ENCODE measurements at places on chromosomes 16 and 17.

DNA sequence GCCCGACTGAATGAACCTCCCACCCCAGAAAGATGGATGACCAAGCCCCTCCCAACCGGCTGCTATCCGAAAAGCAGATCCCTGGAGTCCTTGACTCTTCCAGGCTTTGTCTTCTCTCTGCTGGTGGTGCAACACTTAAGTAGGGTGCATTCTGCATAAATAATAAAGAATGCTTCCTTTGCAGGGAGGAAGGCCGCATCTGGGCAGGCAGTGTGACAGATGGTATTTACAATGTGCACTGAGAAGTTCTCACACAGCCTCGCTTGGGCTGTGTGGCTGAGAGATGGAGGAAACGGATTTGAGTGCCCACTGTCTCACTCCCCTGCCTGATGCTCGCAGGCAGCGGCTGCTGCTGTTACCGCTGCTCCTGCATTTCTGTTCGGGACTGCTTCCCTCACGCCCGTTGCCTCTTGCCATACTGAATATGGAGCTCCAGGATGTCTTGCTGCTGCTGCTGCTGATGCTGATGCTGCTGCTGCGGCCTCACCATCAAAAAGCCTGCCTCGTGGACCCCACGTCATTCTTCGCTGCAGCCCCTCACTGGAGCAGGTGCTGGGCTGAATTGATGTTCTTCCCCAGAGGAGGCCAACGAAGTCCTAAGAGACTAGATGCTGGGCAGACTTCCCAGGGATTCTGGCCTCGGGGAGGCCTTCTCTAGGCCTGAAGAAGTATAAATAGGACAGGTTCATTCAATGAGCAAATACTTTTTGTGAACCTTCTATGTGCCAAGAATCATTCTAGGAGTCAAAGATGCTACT is 7.1 kb upstream of the RHBDL3 start:
- no peak for DNase-seq

GRCh38 chr17:39643271-39643670 is 6.3 kb downstream of the STARD3 start:
- no peak for DNase-seq

DNA sequence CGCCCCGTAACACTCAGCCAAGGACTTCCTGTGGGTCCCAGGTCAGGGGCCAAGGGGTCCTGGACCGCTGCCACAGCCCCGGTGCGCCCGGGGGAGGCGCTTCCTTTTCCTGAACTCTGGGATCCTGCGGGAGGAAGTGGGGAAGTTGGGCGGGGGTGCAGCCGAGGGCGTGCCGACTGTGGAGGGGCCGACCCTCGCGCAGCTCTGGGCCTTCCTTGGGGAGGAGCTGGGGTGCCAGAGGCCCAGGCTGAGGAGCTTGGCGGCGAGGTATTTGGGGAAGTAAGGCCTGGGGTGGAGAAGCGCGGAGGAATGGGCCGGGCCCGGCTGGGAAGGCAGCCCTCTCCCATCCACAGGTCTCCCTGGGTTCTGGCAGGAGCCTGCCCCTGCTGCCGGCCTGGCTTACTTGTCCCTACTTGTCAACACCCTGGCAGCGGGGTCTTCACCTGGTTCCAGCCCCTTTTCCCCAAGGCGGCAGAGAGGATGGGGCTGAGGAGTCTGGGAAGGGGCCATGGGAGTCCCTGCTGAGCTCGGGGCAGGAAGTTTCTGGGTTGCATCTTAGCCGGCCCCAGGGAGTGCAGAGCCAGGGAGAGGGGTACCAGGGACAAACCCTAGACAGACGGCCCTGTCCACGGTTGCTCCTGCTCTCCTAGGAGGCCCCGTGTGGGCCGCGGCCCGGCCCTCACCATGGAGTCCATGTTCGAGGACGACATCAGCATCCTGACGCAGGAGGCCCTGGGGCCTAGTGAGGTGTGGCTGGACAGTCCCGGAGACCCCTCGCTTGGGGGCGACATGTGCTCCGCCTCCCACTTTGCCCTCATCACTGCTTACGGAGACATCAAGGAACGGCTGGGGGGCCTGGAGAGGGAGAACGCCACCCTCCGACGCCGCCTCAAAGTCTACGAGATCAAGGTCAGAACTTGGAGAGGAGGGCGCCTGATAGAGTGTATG is 1.7 kb downstream of the TBKBP1 start:
- peak; percentile 51 for DNase-seq

- DNase-seq, result no peak
Measured at GRCh38 chr17:70320673-70321345, 151.5 kb downstream of the KCNJ2 start.

DNA sequence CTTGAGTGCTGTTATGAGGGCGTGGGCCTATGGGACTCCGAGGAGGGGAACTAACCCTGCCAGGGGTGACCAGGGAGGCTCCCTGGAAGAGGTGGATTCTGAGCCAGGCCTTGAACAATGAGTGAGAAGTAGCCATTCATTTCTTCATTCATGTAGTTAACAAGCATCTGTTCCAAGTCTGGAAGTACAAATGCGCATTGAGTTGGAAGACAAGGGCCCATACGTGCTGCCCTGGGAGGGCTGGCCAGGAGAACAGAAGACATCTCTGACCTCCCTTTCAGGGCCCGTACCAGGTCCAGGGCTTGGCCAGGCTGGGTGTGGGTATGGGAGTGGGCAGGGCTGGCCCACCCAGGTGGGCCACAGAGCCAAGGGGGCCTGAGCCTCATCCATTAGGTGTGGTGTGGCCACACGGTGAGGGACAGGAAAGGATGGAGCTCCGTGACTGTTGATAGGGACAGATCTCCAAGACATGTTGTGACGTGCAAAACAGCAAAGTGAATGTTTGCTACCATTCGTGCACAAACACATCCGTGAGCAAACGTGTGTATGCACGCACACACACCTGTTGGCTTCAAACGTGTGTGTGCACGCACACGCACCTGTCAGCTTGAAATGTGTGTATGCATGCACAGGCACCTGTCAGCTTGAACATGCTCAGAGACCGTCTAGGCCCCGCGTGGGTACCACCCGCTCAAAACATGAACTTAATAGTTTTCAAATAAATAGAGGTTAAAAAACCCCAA is 46.8 kb downstream of the ZDHHC7 start:
- DNase-seq, result no peak

DNA sequence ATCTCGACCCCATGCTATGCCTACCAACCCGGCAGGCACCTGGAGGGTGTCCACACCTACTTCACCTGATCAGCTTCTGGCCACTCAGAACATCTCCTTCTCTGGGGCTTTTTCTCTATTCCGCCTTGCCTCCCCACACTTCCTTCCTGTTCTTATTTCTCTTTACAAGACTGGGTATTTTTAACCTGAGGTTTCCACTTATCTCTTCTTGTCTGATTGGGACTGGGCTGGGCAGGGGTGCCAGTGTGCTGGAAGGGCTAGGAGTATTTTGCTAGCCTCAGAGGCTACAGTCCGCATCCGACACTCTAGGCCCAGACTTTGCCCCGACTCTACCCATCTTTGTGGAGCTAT is 26.2 kb upstream of the ZNF652 start:
- DNase-seq, result no peak

GRCh38 chr17:50818921-50819657 is 16.3 kb upstream of the WFIKKN2 start:
- no peak for DNase-seq

DNA sequence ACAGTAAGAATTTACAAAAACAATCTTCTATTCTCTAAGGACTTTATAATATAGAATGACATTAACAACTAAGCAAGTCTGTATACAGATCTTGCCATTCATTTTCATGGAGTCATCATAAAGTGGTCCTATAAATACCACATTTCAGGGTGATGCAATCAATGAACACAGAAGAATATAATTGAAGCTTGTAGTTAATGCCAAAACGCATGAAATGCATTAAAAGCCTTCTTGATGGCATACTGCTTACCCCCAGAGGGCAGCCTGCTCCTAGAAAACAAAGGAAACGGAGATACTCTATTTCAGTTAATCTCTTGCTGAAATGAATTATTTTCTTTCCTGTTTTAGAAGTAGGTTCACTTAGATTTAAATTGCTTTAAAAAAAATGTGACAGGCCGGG is 45.2 kb upstream of the STAC2 start:
- no peak for DNase-seq

DNA sequence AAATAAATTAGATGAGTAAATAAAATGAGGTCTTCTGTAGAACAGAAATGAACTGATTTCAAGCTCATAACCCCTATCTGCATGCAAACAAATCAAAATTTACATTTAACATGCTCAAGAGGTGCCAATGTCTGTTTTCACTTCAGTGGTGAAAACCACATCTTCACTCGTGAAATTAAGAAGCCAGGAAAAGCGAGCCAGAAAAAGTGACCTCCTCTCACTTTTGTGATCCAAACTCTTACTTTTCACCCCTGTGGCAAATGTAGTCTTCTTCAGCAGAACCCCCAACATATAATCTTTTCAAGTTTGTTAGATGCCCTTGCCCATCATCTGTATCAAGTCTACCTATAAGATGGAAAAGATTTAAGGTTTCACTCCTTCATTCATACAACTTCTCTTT is 9.5 kb upstream of the QRICH2 start:
- DNase-seq, result no peak

DNA sequence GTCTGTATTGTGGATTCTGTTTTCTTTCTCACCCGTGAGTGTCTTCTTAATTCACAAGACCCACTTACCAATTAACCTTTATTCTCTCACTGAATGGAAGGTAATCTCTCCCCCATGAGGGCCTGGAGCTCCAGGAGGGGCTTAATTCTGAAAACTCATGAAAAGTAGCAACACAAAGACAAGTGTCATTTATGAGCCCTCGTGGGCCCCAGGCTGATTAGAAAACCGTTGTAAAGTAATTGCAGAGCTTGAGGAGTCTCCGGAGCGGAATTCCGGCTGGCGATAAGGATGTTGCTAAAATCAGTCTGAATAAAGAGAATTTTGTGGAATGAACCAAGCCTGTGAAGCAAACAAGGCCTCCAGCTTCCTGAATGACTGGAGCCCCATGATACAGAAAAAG is 301.5 kb downstream of the HAPSTR1 start:
- no peak for DNase-seq

- no peak for DNase-seq
Measured at GRCh38 chr17:75844530-75845057, 390 bp upstream of the UNC13D start.

GRCh38 chr17:34254146-34254545 is 939 bp upstream of the CCL2 start:
- no peak for DNase-seq

DNA sequence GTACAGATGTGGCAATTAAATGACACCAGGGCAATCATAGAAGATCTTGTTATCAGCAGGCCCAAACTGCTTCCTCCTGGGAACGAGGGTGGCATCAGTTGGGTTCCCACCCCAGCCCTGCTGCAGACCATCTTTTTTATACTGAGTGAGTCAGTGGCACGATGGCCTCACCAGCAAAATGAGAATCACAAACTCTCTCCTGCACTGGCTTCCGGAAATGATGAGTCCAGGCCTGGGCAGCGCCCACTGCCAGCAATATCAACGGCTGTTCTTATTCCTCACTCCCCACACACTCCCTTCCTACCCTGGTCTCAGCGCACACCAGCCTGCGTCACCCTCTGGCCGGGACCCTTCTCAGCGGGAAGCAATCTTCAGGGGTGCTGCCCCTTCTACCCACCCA is 340.3 kb downstream of the FOXL1 start:
- no peak for DNase-seq

DNA sequence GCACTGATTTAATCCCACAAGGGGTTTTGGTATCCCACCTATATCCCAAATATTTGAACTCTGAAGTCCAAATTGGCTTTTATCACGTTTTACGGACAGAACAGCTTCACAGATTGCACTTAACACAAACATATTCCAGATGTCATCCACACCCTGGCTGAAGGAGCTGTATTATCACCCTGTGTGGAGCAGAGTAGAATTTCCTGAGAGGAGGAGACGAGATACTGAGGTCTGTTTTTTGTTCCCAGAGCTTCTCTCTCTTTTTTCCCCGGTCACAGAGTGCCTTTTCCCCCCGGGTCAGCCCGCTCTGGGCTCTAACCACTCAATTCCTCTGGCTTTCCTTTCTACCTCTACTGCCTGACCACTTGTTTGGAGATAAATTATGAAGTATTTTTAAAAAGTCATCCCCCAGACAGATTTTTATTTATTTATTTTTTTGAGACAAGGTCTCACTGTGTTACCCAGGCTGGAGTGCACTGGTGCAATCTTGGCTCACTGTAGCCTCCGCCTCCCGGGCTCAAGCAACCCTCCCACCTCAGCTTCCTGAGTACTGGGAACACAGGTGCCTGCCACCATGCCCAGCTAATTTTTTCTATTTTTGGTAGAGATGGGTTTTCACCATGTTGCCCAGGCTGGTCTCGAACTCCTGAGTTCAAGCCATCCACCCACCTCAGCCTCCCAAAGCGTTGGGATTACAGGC is 30.7 kb downstream of the DNAH2 start:
- DNase-seq, result no peak
